ENCODE measurements at places on chromosomes 6 and 20.

GRCh38 chr20:64241061-64241460 is 14.5 kb upstream of the PCMTD2 start:
- no peak for DNase-seq

DNA sequence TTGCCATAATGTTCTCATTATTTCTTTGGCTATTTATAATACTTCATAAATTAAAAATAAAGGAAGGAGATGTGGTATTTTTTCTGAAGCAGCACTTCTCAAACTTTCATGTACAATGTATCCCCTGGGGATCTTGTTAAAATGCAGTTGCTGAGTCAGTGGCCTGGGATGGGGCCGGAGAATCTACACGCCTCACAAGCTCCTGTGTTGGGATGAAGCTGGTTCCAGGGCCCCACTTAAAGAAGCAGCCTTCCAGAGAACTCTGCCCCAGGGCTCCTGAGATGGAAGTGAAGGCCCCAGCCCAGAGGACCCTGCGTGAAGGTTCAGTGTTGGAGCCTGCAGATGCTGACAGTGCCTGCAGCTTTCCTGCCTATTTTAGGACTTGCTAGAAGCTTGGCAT is 40.1 kb upstream of the SLC23A2 start:
- no peak for DNase-seq

DNA sequence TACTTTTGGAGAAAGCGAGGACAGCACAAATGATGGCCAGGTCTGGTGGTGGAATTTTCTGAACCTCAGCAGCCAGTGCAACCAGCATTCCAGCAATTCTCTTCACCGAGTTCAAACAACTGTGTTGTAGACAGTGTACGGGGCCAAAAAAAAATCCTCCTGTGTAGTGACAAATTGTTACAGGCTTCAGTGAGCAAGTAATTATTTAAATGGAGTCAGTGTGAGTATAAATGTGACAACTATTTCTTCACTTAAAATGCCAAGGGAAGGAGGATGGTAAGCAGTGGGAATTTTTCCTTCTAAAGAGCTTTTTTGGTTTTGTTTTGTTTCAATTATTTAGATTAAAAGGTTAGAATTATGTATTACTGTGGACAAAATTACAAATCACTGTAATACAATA is 154.1 kb downstream of the TMEM242 start:
- no peak for DNase-seq

GRCh38 chr6:113320653-113321052 is 536.5 kb upstream of the MARCKS start:
- DNase-seq: no peak

- no peak for DNase-seq
These were observed 70.8 kb upstream of the FOXC1 start for GRCh38 chr6:1538810-1539478.

- DNase-seq: no peak
These were observed 194.5 kb downstream of the TAF4 start for GRCh38 chr20:61871160-61871559.

GRCh38 chr6:137165375-137166246 is 7.8 kb downstream of the IL22RA2 start:
- peak; percentile 26 for DNase-seq

GRCh38 chr6:31401403-31401802 is 2.0 kb upstream of the MICA start:
- DNase-seq: peak; percentile 8
